ENCODE measurements at places on chromosomes 7 and 10.

- DNase-seq = no peak
These were observed 132.3 kb upstream of the PLXDC2 start for GRCh38 chr10:19683960-19684359.

GRCh38 chr7:42876182-42877068 lies 35.4 kb downstream of the C7orf25 start:
- DNase-seq = peak; percentile 41

DNA sequence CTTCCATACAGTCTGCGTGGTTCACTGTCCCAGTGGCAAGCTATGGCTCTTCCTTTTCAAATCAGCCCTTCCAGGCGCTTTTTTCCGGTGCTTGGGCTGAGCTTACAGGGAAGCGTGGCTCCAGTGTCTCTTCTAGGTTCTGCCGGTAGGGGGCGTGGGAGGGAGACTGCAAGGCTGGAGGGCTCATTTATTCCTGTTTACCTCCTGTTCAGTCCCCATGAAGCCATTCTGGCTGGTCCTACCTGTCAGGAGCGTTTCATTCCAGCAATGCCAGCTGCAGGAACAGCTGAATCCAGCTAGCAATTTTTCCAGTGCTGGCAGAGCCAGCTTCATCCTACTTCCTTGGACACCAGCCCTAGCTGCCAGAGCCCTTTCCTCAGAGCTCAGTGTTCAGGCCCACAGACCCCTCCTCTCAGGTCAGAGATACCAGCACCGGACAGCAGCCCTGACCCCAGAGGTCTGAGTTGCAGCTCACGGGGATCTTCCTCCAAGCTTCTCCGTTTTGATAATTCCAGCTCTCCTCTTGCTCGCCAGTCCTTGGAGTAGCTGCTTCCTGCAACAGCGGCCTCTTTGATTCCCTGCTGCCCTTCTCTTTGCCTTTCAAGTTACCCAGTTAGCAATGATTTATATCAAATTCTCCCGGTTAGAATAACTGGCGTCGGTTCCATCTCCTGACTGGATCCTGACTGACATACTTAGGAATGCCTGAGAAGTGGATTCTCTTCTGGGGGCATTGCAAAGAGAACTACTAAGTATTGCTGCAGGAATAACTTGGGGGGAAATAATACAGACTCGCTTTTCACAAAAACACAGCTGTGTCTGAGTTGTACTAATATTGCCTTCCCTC lies 129.8 kb downstream of the FRMD4A start:
- DNase-seq = no peak

GRCh38 chr7:66142334-66142733 lies 27.7 kb downstream of the CRCP start:
- no peak for DNase-seq

DNA sequence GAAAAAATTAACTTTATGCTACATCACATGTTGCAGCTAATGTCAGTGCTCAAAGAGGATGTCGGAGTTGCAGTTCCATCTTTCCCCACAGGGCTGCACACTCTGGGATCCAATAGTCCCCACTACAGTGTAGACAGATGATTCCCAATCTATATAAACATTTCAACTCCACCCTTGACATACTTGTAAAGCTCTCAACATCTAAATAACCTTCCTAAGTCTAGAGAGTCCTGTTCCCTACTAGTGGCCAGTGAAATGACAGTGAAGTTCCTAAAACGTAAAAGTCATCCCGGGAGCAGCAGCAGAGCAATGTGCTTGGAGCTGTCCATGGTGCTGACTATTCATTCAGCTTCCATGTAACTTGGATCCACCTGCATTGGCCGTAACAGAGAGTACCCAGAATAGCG lies 145.1 kb downstream of the GRM8 start:
- no peak for DNase-seq

GRCh38 chr10:6738112-6738768 lies 158.2 kb upstream of the PRKCQ start:
- DNase-seq = no peak

DNA sequence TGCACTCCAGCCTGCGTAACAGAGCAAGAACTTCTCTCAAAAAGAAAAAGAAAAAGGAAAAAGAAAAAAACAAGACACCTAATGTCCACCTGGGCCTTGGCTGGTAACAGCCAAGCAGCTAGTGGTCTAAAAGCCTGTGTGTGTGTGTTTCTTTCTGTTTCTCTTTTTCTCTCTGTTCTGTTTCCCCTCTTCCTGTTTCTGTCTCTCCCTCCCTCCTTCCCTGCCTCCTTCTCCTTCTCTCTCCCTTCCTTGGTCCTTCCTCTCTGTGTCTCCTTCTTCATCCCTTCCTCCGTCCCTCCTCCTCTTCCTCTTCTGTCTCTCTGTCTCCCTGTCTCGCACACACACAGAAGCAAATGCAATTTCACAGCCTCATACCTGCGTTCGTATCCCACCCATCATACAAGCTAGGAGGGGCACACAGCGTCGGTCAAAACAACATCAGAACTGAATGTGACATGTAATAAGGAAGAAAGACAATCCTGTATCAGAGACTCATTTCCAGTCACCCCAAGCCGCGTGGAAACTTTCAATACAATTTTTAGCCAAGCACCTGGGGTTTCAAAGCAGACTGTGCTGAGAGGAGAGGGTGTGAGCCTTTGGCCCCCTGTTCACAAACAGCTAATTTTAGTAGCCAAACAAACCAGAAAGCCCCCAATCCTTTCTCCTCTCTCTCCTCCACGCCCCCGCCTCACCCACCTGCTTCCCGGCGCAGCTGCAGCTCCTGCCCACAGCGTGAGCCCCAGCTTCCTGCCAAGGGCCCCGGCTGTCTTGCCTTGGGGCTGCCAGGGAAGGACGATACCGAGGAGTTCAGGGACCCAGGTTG lies 50.2 kb upstream of the GNA12 start:
- peak; percentile 53 for DNase-seq

GRCh38 chr7:158271646-158272045 lies 316.0 kb downstream of the PTPRN2 start:
- DNase-seq = no peak

DNA sequence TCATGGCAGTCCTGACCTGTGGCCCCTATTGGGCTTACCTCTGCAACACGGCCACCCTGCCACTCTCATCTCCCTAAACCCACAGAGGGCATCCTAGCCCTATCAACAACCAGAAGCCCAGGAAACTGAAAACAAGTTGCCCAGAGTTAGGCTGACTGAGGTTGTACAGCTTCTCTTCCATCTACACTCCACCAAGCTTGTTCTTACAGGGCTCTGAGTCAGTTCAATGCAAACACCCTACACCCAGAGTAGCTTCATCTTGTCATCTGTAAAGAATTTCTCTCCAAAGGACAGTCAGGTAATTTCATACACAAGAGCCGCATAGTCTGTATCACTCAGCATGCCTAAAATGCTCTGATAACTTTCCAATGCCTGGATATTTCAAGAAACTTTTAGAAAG lies 175.4 kb downstream of the ARID5B start:
- no peak for DNase-seq

GRCh38 chr7:4689668-4690067 lies 7.6 kb downstream of the FOXK1 start:
- no peak for DNase-seq

GRCh38 chr7:91852263-91852741 lies 28.2 kb downstream of the MTERF1 start:
- DNase-seq = no peak

- DNase-seq = no peak
These were observed 314.5 kb downstream of the CAMK1D start for GRCh38 chr10:12663863-12664262.

DNA sequence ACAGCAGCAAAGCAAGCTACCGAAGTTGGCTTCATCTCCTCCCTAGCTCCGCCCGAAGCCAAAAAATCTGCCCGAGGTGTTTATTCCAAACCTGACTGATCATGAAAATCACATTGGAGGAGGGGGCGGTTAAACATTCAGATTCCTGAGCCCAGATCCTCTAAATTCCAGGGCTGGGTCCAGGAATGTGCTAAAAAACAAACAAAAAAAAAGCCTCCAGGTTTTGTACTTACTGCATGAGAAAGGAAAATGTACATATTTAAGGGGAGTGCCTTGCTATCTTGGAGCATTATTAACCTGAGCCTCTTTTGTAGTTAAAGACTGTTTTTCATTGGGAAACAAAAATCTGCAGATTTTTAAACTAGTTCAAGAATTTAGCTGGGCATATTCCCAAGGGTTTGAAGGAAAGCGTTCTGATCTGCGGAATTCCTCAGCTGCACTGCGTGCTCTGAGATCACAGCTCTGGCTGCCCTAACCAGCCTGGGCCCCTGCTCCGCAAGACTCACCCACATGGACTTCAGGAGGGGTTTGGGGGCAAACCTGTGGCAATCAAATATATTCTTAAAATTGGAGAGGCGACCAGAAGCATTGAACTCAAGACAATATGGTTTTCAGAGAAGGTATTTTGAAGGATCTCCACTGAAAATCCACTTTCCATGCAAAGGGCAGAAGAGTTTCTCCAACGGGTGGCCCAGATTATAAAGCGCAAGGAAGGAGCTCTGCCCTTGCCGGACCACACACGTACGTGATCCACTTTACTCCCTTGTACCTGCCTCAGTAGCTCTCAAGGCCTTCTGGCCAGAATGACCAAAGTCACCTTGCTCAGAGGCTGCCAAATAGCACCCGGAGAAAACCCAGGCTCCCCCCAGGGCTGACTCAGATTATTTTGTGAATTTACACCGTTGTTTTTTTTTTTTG lies 10.0 kb upstream of the TNS3 start:
- no peak for DNase-seq

GRCh38 chr7:130491841-130492522 lies at the start of gene MEST:
Gene MEST (plus strand): TSS chr7:130492085. CDS start chr7:130492314, 229 bp downstream.
- no peak for DNase-seq

DNA sequence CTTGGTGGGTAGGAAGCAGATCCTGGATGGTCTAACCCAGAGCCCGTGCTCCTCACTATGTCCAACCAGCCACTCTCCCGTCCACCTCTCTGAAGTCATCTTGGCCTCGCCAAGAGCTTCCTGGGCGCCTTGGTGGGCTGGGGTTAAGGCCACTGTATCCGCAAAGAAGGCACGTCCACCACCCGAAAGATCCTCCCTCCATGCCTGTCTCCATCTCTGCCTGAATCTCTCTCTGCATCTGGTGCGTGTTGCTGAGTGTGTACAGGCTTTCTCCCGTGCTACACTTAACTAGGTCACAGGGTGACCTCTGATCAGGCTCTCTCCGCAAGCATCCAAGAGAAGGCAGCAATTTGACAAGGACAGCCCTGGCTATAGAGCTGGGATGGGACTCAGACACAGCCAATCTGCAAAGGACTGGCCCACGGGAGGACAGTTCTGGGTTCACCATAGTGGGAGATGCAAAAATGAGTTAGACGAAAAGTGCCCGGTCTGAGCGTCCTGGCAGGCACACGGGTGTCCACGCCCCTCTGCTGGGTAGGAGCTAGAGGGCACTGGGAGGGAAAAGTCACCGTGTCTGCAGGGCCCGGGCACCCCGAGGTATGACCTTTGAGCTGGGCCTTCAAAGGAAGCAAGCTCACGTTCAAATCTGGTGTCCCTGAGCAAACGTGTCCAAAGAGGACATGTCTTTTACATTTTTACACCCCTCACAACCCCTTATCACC lies 9.4 kb upstream of the RFC2 start:
- DNase-seq = no peak

DNA sequence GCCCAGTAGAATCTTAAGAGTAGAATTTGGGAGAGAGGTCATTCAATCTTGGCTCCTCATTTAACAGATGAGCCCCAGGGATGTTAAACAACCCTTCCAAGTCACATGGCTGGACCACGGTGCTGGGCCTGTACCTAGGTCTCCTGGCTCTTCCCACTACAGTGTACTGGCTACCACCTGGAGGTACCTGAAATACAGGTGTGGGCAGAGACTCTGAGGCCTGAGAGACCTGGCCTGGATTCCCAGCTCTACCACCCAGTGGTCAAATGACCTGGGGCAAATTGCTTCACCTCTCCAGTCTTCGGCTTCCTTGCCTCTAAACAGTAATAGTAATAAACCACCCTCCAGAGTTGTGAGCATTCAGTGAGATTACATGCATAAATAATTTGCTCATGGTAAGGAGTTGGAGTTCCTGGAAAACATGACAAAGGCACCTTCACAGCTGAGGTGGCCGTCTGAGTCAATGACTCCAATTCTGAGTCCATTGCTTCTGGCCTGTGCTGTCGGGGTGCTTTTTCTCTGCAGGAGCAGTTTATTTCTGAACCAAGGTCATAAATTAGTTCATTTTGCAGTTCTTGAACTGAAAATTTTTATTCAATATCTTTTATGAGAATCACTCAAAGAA lies 2.7 kb downstream of the GOT1 start:
- DNase-seq = no peak

DNA sequence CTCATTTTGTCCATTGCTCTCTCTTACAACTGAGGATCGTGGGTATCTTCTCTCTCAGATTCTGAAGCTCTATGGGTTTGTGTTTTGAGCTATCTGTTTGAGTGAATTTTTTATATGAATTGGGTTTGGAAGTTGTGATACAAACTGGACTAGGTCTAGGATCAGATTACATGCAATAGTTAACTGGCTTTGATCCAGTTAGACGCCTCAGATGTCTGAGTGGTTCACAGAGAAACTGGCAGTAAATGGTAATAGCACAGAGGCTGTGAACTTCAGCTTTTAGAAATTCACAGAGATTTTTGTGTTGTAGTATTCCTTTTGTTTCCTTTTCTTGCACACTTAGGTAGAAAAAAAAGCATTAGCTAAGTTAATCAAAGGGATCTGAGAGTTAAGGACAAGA lies 12.7 kb upstream of the DNMBP start:
- no peak for DNase-seq

- DNase-seq = no peak
These were observed 154.8 kb upstream of the COBL start for GRCh38 chr7:51471210-51471980.

DNA sequence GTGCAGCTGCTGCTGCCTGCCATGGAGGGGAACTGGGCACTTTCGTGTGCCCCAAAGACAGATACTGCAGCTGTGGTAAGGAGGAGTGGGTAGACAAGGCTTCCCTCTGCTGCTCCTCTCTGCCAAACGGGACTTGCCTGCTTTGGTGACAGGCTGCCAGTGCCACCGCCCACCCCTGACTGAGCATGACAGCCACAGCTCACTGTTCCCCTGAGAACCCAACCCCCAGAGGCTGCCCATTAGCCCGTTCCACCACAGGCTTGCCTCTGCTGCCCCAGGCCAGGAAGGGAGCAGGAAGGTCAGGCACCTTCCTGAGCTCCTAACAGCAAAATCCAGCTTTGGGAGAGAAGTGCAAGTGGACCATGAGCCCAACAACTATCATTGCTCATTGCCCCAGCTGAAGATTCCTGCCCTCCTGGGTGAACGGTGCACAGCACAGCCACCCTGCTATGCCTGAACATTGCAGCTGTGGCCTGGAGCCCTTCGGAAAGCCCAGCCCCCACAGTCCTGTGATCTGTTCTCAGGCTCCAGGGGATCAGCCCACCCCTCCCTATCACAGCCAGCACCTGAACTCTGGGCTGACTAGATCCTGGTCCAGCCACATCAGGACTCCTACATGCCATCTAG lies 58.7 kb upstream of the ANTXRL start:
- no peak for DNase-seq

GRCh38 chr10:32446536-32447406 lies 831 bp downstream of the CCDC7 start:
- no peak for DNase-seq

- DNase-seq = no peak
These were observed 75.7 kb downstream of the LYZL2 start for GRCh38 chr10:30553626-30554439.

GRCh38 chr7:69476416-69476815 lies 121.9 kb upstream of the AUTS2 start:
- DNase-seq = no peak
